ENCODE measurements at places on chromosomes 1 and 21.
A peak's percentile ranks its signal among the peaks of the same experiment; 100 is the strongest.

DNA sequence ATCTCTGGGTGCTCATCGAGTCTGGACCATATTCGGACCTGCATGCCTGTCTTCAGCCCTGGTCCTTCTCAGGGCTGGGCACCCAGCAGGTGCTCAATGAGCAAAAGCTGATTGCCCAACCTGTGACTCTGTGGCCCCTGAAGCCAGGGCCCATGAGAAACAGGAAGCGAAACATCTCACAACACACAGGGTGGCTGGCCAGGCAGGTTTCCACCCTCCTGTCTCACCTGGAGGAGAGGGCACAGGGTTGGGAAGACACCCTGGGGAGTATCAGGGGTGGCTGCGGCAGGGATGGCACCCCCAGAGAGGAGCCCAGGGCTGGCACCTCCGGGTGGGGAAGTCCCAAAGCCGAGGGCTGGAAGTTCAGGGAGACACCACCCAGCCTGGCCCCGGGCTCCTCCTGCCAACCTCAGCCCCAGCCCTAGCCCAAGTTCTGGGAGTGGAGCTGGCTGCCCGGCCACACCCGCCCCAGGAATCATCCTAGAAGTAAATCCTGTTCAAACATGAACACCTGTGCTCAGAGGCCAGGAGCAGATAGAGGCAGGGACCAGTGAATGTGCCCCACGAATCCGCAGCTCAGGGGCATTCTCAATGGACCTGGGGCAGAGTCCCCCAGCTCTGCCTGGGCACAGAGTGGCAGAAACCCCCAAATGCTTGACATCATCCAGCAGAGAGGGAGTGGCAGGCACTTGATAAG lies 54.6 kb downstream of the RAP1GAP start:
- no peak for DNase-seq

- DNase-seq = peak; percentile 59
These were observed 757 bp upstream of the SPSB1 start for GRCh38 chr1:9291914-9292360.

- peak; percentile 61 for DNase-seq
These were observed 2.4 kb downstream of the PLPP3 start for GRCh38 chr1:56576880-56577405.

DNA sequence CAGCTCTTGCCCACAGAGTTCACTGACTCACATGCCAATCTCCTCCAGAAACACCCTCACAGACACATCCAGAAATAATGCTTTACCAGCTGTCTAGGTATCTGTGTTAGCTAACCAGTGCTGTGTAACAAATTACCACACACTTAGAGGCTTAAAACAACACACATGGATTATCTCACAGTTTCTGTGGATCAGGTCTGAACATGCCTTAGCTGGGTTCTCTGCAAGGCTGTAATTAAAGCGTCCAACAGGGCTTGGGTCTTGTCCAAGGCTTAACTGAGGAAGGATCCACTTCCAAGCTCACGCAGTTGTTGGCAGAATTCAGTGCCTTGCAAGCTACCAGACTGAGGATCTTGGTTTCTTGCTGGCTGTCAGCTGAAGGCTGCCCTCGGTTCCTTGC lies 92.5 kb upstream of the RGS4 start:
- DNase-seq = no peak

DNA sequence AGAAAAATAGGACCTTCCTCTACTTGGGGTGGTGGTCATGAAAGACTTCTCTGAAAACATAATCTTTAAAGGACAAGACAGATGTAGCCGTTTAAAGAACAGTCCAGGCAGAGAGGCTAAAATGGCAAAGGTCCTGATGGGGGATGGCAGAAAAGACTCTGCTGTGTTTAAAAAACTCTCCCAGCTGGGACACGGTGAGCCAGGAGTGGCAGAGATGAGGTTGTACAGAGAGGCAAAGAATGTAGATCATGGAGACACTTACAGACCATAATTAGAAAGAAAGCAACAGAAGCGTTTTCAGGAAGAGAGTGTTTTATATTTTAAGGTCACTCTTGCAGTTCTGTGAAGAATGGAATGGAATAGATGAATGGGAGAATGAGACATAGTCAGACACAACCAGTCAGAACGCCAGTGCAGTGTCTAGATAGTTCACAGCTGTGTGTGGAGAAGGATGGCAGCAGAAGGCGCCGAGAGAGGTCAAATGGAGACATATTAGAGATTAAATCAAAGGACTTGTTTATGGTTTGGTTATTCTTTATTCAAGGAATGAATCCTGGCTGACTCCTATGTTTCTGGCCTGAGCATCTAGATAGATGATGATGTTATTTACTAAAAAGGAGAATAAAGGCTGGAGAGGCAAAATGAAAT lies 47.8 kb downstream of the USP24 start:
- no peak for DNase-seq

DNA sequence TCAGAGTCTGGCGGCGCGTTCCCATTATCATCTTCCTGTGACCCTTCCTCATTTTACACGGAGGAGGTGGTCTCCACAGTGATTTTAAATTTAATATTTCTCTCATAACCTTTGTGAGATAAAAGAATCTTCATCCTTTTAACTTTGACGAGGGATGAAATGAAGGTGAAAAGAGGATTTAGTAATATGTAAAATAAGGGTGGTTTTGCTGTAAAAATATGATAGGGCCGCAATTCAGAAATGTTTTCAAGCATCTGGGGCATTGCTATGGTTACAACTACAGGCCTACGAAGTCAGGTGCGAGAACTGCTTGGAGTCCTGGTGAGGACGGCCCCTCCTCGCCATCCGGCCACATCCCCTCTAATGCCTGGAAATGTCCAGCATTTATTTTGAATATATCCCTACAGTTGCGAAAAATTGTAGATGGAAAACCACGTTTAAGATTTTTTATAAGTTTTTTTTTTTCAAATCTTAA lies 422 bp upstream of the RSBN1 start:
- DNase-seq = peak; percentile 78

Data from DMS79 treated with DMSO at 0.1 percent for 48 hours (cell line).